ENCODE measurements at places on chromosomes 16 and 17.

GRCh38 chr16:6265968-6266367 lies 1066.7 kb upstream of the RBFOX1 start:
- no peak for DNase-seq

DNA sequence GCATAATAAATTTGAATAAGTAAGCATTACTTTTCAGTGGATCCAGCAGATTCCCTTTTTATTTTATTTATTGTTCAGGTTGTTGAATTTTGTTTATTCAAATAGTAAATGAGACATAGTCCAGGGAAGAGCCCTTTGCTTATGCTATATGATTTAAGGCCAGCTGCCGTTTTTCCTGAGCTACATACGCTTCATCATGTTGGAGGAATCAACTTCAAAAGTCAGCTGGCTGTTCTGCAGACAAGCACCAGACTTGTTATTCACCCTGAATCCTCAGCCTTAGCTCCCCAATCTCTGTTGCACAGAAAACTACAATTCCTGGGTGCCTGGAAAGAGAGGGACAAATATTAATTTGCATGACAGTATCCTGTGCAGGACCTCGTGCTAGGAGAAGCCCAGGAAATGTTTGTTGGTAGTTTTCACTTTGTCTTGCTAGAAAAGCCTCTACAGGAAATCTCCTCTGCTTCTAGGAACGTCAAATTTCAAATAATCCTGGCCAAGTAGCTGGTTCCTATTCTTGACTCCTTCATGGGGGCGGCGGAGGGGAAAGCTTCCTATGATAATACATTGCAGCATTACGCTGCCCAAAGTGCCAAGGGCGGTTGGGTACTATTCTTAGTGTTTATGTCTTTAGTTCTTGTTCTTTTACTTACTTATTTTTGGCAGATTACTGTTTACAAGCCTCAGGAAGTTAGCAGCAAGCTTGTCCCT lies 101.6 kb downstream of the PRKCA start:
- DNase-seq: no peak

DNA sequence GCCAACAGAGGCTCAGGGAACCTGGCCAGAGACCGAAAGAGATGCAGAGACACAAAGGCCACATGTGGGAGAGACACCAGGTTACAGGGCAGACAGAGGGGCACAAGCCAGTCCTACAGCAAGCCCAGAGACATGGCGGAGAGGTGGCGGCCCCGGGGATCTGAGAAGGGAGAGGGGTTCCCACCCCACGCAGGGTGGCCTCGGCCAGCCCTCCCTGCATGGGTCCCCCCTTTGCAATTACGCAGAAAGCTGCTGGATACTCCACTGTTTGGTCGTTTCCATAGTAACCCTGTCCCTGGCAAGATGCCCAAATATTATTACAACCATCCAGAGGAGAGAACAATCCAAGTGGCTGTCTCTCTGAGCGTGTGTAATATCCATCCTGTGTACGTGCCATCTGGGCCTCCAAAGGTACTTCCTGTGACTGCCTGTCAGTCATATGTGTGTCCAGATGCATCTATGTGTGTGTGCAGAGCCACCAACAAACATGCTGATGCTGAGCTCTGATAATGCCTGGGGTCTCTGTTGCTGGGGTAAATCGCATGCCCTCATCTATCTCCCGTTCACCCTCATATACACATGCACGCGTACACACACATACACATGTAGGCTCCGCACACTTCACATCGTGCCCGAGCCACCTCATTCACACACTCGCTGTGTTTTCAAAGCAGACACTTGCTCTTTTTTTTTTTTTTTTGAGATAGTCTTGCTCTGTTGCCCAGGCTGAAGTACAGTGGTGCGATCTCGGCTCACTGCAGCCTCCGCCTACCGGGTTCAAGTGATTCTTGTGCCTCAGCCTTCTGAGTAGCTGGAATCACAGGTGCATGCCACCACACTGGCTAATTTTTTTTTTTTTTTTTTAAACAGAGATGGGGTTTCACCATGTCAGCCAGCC lies 5.5 kb downstream of the PCGF2 start:
- no peak for DNase-seq

DNA sequence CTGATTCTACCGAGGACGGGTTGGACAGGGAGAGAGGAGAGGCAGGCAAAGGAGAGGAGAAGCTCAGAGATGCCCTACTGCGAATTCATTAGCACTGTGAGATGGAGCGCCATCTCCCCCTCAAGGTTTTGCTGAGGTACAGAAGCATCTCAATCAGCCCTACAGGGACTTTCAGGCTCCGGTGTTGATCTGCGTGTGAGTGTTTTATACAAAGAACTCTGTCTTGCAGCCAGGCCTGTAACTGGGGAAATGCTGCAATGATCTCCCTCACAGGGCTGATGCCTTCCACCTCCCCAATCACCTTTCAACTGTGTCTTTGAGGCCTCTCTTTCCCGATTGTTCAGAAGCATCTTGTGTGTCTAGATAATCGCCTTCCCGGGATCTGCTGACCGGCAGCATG lies 74.8 kb downstream of the IRX6 start:
- DNase-seq: no peak

- no peak for DNase-seq
These were observed 9.4 kb upstream of the ENGASE start for GRCh38 chr17:79065105-79065670.

DNA sequence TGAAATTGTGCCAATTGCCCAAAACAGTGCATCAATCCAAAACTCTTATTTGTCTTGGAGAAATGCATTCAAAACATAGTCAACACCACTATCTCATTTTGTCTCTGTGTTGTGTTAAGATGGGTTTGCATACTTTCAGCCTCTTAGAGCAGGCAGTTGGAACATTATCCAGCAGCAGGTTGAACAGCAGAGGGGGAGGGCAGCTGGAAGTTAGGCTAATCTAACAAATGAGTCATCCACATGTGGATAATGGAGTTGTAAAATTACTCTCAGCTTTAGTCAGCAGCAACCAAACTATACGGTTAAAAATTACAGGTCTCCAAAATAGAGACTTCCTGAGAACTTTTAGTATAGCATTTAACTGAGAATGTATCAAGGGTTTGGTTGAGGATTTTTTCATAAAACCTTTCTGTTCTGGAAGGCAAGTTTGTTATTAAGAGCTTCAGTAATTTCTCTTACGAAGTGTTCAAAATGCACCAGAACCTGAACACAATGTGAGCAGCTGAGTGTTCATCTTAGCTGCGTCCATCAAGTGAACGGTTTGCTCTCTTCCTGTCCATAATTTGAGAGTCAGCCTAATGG lies 46.3 kb downstream of the PRKCA start:
- no peak for DNase-seq

DNA sequence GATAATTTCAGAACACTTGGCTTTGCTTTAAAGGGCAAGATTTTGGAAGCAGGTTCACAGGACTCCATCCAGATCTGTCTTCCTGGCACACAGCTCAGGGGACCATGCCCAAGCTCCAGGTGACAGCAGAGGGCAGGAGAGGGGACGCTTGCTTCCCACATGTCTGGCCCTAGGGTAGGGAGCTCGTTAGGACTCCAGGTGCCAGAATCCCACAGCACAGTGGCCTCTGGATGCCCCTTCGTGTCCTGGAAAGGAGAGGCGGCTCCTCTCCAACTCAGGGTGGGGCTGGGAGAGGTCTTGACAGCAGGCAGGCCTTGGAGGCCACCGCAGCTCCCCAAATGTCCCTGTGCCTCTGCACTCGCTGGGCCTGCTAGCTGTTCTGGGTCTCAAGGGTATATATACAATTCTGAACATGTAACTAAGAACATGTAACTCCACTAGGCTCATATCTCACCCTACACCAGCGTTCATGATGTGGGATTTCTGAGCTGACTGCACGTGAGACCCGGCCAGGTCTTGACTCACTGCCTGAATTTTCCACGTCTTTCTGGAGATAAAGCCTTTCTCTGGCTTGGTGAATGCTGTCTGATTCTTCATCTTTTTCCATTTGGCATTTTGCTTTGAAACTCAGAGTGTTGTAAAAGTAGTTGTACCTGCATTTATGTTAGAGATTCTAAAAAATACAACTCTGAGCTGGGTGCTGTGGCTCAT lies 52.8 kb downstream of the MARCHF10 start:
- DNase-seq: no peak

- no peak for DNase-seq
These were observed at the start of gene KATNB1 for GRCh38 chr16:57735755-57736418. Gene KATNB1, plus strand, starts transcription at chr16:57735770. Its CDS starts 1,474 bp downstream, at chr16:57737244.

GRCh38 chr16:51666074-51666473 lies 515.0 kb upstream of the SALL1 start:
- DNase-seq: no peak

- DNase-seq: no peak
These were observed 66.4 kb upstream of the SMIM36 start for GRCh38 chr17:55577687-55578086.

GRCh38 chr17:57138956-57139576 lies 54.0 kb downstream of the AKAP1 start:
- DNase-seq: no peak

GRCh38 chr16:66491716-66492064 lies 58.2 kb downstream of the TK2 start:
- DNase-seq: no peak

GRCh38 chr17:28641579-28641978 lies 3.4 kb downstream of the BLTP2 start:
- no peak for DNase-seq

GRCh38 chr17:5592382-5592781 lies 8.1 kb upstream of the NLRP1 start:
- no peak for DNase-seq

DNA sequence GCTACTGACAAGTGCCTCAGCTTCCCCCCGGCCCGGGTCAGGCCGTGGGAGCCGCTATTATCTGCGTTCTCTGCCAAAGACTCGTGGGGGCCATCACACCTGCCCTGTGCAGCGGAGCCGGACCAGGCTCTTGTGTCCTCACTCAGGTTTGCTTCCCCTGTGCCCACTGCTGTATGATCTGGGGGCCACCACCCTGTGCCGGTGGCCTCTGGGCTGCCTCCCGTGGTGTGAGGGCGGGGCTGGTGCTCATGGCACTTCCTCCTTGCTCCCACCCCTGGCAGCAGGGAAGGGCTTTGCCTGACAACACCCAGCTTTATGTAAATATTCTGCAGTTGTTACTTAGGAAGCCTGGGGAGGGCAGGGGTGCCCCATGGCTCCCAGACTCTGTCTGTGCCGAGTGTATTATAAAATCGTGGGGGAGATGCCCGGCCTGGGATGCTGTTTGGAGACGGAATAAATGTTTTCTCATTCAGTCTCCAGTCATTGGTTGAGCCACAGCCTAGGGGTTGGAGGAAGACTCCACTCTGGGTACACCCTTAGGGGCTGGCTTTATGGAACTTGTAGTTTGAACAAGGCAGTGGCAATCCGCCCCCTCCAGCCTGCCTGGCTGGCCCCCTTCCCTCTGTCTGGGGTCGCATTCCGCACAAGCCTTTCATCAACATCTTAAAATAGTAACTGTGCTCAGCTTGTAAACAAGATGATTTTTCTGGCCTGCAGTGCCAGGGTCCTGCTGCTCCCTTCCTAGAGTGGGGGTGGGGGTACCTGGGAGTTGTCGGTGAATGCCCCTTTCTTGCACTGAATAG lies 4.1 kb downstream of the SYNGR2 start:
- DNase-seq: no peak

GRCh38 chr16:23020084-23020483 lies 129.2 kb downstream of the USP31 start:
- no peak for DNase-seq

- DNase-seq: no peak
These were observed 138.7 kb downstream of the GAS7 start for GRCh38 chr17:10059684-10060211.

- DNase-seq: no peak
These were observed 99.8 kb downstream of the NLK start for GRCh38 chr17:28142305-28142704.

GRCh38 chr16:69873783-69874182 lies 77.4 kb upstream of the CLEC18A start:
- no peak for DNase-seq

- DNase-seq: no peak
These were observed 296.8 kb downstream of the GRIN2A start for GRCh38 chr16:9885467-9885866.

- no peak for DNase-seq
These were observed 4.9 kb downstream of the TMED6 start for GRCh38 chr16:69346683-69347082.

GRCh38 chr17:2017274-2017941 lies 7.7 kb downstream of the RTN4RL1 start:
- no peak for DNase-seq
